NCI-H146 (cell line): ENCODE measurements at places on chromosomes 1 and 21.
A peak's percentile ranks its signal among the peaks of the same experiment; 100 is the strongest.

DNA sequence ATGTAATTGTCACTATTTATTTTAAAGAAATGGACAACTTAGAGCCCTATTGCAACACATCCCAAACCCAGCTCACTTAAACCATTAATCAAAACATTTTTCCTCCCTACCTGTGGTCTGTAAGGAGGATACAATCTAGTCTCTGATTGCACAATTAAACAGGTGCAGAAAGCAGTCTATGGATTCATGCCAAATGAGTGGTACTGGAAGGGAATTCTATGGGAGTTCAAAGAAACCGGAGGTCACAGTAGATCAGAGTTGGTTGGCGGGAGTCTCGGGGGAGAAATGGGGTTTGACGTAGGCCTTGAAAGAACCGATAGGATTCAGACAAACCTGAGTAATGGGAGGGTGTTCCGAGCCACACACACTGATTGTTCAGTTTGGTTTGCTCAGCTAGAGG, 314.9 kb downstream of the KIF26B start:
- DNase-seq = no peak

- peak; percentile 20 for DNase-seq
Observed at GRCh38 chr21:31911138-31911907, 38.5 kb downstream of the HUNK start.

DNA sequence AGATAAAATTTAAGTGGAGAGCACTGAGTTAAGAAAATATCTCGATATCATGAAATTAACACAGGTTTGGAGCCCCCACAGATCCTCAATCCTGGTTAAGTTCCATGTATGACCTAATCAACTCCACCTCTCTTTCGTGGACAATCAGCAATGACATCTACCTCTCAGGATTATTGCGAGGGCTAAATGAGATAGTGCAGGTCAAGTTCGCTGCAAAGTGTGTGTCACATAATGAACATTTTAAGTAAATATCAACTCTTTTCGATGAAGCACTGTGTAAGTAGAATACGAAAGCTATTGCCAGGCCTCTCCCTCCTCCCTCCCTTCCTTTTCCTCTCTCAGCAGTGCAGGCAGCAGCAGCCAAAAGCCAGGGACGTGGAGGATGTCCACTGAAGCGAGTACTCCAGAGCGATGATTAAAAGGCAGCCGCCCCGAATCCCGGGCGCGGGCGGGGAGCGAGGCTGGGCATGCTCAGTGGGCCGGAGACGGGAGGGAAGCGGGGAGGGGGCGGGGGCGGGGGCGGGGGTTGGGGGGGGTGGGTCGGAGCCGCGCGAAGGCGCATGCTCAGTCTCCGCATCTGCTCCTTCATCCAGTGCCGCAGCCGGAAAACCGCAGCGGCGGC, at the start of gene CAMSAP2:
Gene CAMSAP2 (plus strand): TSS at position 567 of the 622 bp plus-strand sequence. CDS start 935 bp downstream, outside the sequence.
- DNase-seq = peak; percentile 90

DNA sequence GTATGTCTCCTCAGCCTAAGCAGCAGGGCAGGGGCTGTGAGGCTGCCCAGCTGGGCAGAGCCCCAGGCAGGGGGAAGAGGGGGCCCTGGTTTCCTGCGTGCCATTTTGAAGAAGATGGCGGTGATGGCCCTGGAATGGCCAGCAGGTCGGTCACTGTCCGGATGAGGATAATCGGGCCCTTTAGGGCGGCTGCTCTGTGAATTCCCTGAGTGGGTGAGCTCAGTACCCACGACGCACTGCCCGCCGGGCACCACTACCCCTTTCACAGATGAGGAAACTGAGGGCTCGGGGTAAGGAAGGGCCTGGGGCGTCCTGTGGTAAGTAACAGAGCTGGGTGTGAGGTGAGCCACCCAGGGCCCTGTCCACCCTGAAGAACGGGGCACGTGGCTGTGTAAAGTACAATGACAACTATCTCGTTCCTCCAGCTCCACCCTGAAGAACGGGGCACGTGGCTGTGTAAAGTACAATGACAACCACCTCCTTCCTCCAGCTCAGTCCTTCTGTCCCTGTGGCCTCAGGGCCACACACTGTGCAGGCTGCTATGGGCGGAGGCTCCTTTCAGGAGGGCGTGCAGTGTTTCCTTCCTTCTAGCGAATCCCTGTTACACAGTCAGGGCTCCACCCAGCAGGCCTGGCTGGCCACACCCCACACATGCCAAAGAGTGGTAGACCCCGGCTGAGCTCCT, 23.2 kb downstream of the ITGB2 start:
- no peak for DNase-seq

- no peak for DNase-seq
Observed at GRCh38 chr1:3436451-3436850, 18.0 kb upstream of the ARHGEF16 start.

DNA sequence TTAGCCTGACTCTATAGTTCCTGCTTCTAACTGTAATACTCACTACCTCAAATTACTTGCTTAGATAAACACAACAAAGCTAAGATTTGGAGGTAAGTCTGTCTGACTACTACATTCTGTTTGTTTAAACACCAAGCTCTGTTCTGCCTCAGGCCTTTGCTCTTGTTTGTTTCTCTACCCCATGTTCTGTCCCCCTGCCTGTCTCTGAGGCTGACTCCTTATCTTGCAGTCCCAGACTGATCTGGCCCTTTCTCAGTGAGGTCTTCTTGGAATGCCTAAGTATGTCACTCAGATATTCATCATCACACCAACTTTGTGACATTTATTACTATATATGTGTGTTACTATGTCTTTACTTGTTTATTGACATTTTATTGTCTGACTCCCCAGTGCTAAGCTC, 425.5 kb downstream of the LMO4 start:
- no peak for DNase-seq

GRCh38 chr1:240803151-240803550, 191.2 kb upstream of the GREM2 start:
- no peak for DNase-seq

GRCh38 chr1:15507278-15507677, 16.7 kb downstream of the CASP9 start:
- no peak for DNase-seq

DNA sequence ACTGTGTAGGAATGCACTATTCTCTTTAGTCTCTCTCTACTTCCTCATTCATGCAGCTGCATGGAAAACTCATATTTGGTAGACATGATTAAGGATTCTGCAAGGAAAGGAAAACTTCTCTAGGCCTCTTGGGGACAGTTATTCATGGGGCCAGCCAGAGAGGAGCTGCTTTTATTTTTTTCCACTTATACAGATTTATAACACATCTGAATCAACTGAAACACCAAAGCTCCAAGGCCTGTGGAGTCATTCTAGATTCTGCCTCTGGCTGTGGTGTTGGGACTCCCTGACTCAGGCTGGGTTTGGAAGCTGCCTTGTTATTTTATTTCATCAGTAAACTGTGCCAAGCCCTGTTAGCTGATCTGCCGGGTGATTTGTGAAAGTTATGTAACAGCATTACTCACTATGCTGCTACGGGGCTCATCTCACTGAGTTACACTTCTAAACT, 83.9 kb upstream of the EDEM3 start:
- DNase-seq = no peak

DNA sequence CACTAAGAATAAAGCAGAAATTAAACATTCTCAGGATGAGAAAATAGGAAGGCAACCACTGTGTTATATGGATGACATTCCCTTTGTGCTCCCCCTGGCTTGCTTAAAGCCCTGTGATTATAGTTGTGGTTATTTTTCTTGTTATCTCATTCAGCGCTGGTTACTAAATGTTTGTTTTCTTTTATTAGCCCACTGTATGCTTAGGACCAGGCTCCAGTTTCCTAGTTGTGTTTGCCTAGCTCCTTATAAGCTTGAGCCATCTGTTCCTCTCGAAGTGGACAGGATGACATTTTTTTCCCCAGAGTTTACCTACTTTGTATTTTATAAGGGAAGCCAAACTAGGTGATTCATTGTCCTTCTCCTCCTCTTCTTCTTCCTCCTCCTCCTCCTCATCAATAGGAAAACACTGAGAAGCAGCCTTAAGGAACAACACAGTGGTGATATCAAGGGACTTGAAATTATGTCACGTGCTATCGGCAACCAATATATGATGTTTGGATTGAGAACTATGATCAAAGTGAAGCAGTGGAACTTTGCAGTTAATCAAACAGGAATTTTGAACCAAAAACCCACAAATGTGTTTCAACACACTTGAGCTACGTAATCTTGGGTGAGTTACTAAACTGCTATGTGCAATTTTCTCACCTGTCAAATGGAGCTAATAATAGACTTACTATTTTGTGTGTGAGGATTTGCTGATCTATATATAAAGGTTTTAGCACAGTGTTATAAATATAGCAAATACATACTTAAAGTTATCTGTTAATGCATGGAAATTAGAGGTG, 35.1 kb upstream of the RGS7 start:
- DNase-seq = peak; percentile 77

DNA sequence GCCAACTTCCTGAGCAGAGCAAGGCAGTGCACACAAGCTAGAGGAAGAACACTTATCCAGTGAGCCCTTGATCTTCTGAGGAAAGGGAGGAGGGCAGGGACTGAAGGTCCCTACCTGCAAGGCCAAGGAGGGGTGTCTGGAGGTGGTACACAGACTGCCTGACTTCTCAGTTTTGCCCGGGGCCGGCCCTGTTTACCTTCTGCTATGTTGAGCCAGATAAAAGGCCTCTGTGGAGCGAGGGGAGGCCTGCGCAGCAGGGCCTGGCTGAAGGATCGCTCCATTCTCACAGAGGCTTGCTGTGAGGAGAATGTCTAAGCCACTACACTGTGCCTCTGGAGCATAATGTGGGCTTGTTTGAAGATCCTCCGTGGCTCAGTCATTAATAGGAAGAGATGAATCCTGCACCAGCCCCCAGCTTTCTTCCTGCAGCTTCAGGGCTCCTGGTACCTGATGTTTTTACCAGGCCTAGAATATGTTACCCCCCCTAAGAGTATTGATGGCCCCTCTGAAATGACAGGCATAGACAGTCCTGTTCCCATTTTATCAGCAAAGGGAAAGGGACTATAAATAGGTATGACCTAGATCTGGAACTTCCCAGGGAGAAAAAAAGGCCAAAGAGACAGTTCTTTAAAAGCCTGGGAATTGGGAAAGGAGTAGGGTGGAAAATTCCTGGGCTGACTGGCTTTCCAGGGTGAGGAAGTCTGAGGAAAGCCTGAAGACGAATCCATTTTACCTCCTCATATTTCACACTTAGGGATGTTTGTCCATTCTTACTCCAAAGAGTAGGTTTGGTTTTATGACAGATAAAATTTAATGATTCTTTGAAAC, 4.7 kb downstream of the POGK start:
- no peak for DNase-seq

- DNase-seq = no peak
Observed at GRCh38 chr1:64235181-64235580, 31.8 kb downstream of the UBE2U start.

GRCh38 chr1:167227934-167228378, 7.3 kb downstream of the POU2F1 start:
- no peak for DNase-seq

DNA sequence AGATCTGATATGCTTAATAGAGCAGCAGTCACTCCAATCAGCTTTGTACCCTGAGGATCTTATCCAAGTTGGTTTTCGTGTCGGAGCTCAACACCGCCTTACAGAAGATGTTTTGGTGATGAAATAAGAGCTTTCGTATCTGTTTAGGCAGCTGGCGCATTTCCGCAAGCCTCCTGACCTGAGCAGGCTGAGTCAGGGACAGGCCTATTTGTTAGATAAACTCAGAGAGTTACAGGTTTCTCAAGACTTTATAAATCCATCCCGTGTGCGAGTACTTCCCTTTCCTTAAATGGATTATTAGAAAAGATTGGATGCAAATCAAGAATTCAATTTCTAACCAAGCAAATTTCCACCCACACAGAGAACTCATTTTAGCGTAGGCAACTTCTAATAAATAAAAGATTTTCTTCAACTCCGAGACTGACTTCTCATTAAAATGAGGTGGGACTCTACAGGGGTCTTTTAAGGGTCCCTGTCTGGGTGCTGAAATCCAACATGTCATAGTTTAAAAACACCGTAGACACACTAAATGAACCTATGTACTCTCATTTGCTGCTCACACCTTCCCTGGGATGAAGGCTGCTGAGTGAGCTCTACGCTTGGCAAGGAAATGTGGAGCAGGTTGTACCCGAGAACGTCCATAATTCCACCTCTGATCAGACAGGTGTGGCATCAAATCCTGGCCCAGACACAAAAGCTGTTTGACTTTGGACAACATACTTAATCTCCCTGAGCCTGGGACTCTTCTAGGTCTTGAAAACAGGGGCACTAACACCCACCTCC, 106.9 kb upstream of the F3 start:
- no peak for DNase-seq

DNA sequence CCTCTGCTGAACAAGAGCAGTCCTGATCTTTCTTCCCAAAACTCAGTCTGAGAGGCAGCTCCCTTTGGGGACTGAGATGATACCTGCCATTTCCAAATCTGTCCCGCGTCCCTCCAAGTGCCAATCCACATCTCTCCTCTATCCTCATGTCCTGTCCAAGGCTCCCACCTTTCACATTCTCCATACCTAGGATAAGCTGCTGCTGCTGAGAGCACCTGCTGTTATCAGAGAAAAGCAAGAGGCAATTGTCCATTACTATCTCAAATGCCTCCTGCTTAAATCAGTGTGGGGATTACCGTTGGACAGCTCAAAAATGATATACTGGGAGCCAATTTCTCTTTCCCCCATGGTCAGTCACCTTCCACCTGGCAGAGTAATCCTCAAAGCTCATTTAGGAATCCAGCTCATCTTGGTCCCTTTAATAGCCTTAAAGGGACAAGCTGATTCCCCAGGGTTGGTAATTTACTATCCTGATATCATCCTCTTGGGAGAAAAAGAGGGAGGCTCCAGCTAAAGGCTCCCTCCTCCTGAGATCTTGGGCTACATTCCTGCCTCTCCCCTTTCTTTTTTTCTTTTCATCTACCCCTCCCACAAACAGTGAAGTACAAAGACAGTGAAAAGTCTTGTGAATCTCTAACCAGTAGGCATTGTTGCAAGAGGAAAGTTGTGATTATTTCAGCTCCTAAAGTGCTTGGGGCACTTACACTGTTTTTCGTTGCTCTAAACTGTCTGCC, 278.1 kb upstream of the CAMK1G start:
- DNase-seq = no peak

GRCh38 chr1:64483731-64484414, 13.9 kb downstream of the CACHD1 start:
- DNase-seq = no peak

GRCh38 chr21:41711416-41712007, 55.3 kb downstream of the RIPK4 start:
- DNase-seq = no peak

DNA sequence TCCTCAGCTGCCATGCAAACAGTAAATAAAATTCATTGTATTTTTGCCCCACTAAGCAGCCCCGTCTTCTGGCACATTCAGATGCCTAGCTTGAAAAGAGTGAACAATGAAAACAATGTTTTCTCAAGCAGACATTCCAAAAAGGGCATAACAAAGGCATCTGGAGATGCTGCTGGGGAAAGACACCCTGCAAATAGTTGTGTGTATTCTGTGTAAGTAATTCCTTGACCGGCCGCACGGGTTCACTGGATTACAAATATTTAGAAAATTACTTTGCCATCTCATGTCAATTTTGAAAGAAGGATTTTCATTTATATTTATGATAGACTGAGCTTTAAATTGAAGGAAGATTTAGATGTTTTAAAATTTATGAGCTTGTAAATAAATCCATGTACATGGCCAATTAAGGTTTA, 142.2 kb downstream of the SLC45A1 start:
- DNase-seq = no peak
